ENCODE measurements at places on chromosomes 5 and 9. TPM values are rescaled to one million over a fixed set of nuclear protein-coding genes. Genes with fewer than 3 reads are reported as not detected.

Gene FBP2
- not detected for polyA plus RNA-seq

Gene CCDC192
- polyA plus RNA-seq, result not detected

Gene SLC6A3
- polyA plus RNA-seq, result not detected

Gene KIF20A
- 25.4 TPM for polyA plus RNA-seq

Gene SLC36A2
- not detected for polyA plus RNA-seq

Gene FOXD4L4
- not detected for polyA plus RNA-seq

GRCh38 chr9:14497476-14497875 lies 183.5 kb upstream of the NFIB start:
- DNase-seq, result no peak

DNA sequence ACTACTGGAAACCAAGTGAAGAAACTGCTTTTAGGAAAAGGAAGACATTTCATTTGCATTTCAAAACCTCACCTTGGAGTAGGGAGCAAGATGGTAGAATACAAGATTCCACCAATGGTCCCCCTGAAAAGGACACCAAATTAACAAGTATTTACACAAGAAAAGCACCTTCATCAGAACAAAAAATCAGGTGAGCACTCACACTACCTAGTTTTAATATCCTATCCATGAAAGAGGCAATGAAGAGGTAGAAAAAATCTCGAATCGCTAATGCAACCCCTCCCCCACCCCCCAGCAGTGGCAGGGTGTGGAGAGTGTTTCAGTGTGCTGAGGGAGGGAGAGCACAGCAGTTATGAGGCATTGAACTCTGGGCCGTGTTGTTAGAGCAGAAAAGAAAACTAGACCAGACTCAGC lies 1397.0 kb upstream of the C9orf72 start:
- DNase-seq, result no peak

DNA sequence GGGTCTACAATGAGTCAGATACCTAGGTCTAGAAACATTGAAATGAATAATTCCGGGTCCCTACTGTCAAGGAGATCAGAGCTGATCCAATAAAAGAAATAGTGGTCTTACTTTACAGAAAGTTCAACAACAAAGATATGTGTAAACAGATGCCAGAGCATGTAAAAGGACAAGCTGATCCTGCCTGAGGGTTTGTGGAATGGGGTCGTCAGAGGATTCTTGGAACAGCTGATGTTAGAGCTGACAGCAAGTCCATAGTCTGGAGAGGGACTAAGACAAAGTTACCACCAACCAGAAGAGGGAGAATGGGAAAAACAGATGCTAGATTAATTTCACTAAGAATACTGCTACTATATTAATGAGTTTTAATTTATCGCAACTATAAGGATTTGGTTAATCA lies 71.5 kb downstream of the FREM1 start:
- DNase-seq, result no peak

GRCh38 chr5:3602785-3603502 lies 7.3 kb downstream of the IRX1 start:
- DNase-seq, result no peak

GRCh38 chr9:30977965-30978364 lies 1406.5 kb upstream of the ACO1 start:
- no peak for DNase-seq

DNA sequence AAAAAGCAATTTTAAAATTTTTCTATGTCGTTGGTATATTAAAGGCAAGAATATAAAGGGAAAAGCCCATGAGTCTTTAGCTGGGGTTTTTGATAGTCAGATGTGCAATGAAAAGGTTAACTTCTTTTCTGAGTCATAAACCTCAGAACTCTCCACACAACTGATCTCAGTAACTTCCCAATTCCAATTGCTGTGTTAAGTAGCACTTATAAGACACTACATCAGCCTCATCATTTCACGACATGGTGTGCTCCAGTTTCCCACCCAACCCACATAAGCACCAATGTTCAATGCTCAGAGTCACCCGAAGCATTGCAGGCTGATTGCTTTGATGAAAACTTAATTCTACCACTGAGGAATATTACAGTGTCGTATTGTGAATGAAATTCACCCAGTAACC lies 155.8 kb downstream of the TSSK1B start:
- DNase-seq, result no peak

DNA sequence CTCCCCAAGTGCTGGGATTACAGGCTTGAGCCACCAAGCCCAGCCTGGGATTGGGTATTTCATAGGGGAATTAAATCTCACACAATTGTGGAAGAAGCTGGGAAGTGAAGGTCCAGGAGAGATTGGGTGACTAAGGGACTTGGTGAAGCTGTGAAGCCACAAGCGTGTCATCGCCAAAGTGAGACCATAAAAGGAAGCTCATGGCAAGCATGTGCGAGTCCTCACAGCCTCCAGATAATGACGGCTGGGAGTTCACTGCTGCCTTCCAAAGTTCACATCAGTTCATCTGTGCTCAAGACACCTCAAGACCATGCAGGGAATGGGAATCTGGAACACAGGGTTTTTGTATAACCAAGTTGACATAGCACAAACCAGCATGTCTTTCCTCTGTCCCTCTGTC lies 210.6 kb downstream of the MARCHF11 start:
- DNase-seq, result no peak

DNA sequence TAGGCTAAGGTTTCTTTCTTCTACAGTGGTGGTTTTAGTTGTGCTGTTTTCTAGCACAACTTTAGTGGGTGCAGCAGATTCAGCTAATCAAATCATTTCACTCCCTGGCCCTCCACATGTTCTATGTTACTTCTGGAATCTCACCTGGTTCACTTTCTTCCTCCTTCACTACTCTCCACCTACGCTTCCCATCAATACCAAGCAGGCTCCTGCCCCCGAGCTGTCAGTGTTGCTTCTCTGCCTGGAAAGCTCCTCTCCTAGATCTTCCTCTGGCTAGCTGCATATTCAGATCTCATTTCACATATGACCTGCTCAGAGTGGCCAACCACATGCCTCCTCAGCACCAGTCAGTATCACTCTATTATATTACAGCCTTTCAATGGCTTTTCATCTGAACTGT lies 19.6 kb upstream of the GABRB2 start:
- DNase-seq, result no peak

- DNase-seq, result no peak
Observed at GRCh38 chr9:114884787-114885452, 45.5 kb downstream of the TNFSF8 start.

DNA sequence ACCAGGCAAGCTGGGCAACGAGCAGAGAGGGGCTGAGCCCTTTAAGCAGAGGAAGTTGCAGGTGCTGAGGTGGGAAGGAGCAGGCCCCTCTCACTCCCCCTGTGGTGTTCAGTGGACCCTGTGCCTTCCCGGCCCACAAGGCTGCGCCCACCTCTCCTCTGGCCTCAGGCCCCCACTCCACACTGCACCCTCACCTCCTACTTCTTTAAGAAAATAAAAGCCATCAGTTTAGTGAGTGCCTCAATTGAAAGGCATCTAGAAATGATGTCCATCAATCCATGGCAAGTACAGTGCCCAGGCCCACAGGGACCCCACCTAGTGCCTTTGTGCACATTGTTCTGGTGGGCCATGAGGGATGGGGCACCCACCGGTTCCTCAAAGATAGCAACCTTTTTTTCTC lies 158.0 kb downstream of the PAX5 start:
- DNase-seq, result no peak

GRCh38 chr5:145855763-145856267 lies 17.0 kb downstream of the GRXCR2 start:
- no peak for DNase-seq

GRCh38 chr9:111195766-111196165 lies 134.3 kb downstream of the OR2K2 start:
- DNase-seq, result no peak

DNA sequence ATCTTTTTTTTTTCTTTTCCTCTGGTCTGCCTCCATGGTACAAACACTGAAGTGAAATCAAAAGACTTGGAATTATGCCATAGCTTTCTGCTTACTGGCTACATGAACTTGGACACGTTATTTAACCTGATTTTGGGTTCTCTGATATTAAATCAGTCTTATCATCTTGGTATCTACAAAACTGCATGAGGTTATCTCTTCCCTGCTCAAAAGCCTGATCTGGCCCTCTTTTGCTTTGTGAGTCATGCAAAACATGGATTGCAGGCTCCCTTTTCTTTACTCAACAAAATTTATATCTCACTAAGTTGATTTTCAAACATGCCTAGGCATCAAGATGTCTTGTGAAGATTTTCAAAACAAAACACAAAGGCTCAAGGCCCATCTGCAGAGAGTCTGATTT lies 45.9 kb upstream of the FST start:
- no peak for DNase-seq

- no peak for DNase-seq
Observed at GRCh38 chr5:61559146-61559545, 227.1 kb downstream of the ZSWIM6 start.

- no peak for DNase-seq
Observed at GRCh38 chr9:124478354-124478753, 28.1 kb downstream of the ADGRD2 start.

DNA sequence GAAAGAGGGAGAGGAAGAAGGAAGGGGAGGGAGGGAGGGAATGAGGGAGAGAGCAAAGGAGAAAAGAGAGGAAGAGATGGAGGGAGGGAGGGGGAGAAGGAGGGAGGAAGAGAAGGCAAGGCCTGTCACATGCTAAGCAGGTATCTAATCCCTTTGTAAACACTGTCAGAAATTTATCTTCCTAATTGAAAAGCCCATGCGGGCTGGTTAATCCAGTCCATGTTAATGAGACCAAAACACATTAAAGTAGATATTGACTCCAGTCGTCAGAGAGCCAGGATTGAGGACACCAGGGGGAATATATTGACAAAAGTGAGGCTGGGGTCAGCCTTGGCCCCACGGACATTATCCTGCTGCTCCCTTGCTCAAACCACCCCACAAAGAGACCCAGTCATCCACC lies 37.4 kb upstream of the ALDH1B1 start:
- no peak for DNase-seq

DNA sequence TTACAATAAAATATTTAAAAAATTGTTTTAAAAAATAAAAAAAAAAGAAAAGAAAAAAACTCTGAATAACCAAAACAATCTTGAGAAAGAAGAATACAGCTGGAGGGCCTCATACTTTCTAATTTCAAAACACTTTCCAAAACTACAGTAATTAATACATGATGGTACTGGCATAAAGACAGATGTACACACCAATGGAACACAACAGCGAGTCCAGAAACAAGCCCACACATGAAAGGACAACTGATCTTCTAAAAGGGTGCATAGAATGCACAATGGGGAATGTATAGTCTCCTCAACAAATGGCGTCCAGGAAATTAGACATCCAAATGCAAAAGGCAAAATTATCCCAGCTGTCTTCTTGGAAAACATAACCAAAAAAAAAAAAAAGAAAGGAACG lies 99.6 kb downstream of the LURAP1L start:
- no peak for DNase-seq

DNA sequence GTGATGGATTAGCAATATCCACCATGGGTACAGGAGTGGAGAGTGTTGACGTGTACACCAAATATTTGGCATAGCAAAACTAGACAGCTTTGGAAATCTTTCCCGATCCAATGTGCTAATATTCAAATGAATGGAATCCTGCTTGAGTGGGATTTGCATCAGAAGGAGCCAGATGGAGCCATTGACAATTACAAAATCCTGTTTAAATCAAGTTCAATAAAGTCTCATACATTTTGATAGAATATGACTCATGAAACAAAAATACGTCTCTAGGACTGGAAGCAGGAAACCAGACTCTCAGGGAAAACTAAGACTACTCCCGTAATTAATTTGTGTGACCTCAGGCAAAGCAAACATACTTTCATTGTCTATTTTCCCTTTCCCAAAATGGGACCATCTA lies 13.0 kb downstream of the TNC start:
- no peak for DNase-seq

DNA sequence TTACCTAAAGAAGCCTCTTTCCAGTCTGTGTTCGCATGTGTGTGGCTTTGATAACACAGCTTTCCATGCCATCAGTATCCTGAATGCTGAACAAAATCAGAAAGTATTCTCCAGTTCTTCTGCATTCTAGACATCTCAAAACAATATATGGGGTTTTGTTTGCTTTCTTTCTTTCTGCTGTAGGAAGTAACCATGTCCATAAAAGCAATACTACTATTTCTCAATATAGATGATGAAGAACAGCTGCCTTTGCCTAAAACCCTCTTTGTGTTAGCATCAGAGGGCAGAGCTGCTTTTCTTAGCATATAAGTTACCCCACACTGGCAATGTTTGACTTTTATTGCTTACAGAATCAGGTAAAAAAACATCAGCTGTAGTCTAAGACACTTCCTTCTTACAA lies 963.6 kb downstream of the CDH12 start:
- no peak for DNase-seq
